Sigmoid colon (tissue), 7 donors: ENCODE measurements at places on chromosomes 1 and 21. TPM values are rescaled to one million over a fixed set of nuclear protein-coding genes. Genes with fewer than 3 reads are reported as not detected.

DNA sequence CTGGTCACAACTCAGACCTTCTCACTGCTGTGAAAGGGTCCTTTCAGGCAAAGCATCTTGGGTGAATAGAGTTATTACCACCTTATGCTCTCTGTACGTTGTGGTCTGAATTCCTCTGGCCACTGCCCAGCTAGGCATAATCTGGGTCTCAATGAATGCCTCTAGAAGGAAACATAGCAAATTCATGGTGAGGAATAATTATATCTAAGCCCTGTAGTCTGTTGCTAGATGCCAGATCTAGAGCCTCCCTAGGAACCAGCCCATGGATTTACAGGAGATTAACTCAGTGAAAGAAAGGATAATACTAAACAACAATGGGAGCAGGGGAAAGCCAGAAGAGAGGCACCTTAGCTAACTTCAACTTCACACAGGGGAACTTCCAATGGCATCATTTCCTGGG lies 2.4 kb upstream of the COL11A1 start:
- H3K27ac ChIP-seq, result no peak overlapping the region
- no peaks in the 10 kb centered on the region for H3K36me3 ChIP-seq
- no peak overlapping the region for H3K4me3 ChIP-seq
- H3K27me3 ChIP-seq, result no peaks in the 10 kb centered on the region
- H3K4me1 ChIP-seq, result peaks cover 31% of the 10 kb centered on the region
- DNase-seq, result no peak

GRCh38 chr1:119136401-119136800 lies 4.1 kb downstream of the WARS2 start:
- no peaks in the 10 kb centered on the region for H3K27me3 ChIP-seq
- no peaks in the 10 kb centered on the region for H3K36me3 ChIP-seq
- no peak for DNase-seq
- no peak overlapping the region for H3K4me3 ChIP-seq

The STIL gene
- 0.54 TPM for total RNA-seq

- H3K27ac ChIP-seq, result no peak overlapping the region
- H3K27me3 ChIP-seq, result no peaks in the 10 kb centered on the region
- H3K36me3 ChIP-seq, result no peaks in the 10 kb centered on the region
- H3K4me1 ChIP-seq, result no peaks in the 10 kb centered on the region
Measured at GRCh38 chr1:84972377-84972987, 24.4 kb downstream of the MCOLN2 start.

DNA sequence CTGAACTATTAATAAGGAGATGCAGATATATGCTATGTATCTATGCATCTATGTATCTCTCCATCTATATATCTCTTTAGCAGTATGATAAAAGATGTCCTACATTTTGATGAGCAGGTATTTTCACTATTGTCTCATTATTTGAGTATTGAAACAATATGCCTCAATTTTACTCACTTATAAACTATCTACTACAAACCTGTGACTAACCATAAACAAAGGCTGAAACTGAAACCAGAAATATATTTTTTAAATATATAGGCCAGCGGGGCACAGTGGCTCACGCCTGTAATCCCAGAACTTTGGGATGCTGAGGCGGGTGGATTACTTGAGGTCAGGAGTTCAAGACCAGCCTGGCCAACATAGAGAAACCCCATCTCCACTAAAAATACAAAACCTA lies 22.0 kb downstream of the EIF4G3 start:
- no peak for DNase-seq
- H3K4me1 ChIP-seq, result peaks cover 18% of the 10 kb centered on the region
- H3K27me3 ChIP-seq, result no peaks in the 10 kb centered on the region
- no peak overlapping the region for H3K27ac ChIP-seq

- H3K4me3 ChIP-seq, result peak overlapping the region; percentile 78
- no peaks in the 10 kb centered on the region for H3K36me3 ChIP-seq
- DNase-seq, result no peak
- H3K27me3 ChIP-seq, result no peaks in the 10 kb centered on the region
- peaks cover 46% of the 10 kb centered on the region for H3K4me1 ChIP-seq
Measured at GRCh38 chr1:42680921-42681683, 1.1 kb upstream of the YBX1 start.

DNA sequence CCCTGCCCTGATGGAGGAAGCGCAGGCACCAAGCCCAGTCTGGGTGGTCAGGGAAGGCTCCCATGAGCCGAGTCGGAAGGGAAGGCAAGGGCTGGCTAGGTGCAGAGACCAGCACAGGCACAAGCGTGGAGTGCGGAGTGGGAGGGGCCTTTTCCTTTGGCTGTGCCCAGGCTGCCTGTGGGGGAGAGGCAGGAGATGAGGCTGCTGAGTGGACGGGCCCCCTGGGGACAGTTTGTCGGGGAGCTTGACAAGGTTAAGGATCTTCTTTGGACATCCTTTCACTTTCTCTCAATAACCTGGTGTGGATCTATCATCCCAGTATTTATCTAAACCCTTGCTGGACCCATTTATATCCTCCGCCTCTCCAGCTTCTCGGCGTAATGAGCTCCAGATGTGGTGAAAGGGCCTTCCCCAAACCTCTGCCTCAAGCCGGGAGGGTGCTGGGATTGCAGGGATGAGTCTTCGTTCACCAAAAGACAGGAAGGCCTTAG lies 42.9 kb downstream of the EPHB2 start:
- no peak overlapping the region for H3K4me3 ChIP-seq
- H3K27me3 ChIP-seq, result no peaks in the 10 kb centered on the region
- peak; percentile 77 for DNase-seq
- no peak overlapping the region for H3K27ac ChIP-seq
- H3K36me3 ChIP-seq, result no peaks in the 10 kb centered on the region

The TEKT2 gene
- total RNA-seq, result not detected

GRCh38 chr1:162405800-162406199 lies 6.1 kb downstream of the SH2D1B start:
- no peak overlapping the region for H3K27ac ChIP-seq
- H3K4me3 ChIP-seq, result no peak overlapping the region
- no peaks in the 10 kb centered on the region for H3K36me3 ChIP-seq
- H3K27me3 ChIP-seq, result no peaks in the 10 kb centered on the region

DNA sequence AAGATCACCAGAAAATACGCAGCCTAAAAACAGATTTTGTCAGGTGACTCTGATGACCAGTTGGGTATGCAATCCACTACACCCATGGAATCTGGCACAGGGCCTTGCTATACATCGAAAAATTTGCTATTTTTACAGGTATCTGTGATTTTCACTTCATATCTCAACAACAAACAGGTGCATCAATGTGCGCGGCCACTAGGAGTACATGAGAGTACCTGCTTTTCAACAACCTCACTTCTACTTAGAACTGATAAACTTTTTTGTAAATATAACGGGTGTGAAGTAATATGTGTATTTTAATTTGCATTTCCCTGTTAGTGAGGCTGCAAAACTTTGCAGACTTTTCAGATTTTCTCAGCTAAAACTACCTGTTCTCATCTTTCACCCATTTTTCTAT lies 80.8 kb downstream of the SLC45A1 start:
- H3K4me1 ChIP-seq, result peaks cover 61% of the 10 kb centered on the region
- DNase-seq, result no peak
- peak overlapping the region; percentile 71 for H3K27ac ChIP-seq
- H3K36me3 ChIP-seq, result peaks cover 9% of the 10 kb centered on the region
- no peaks in the 10 kb centered on the region for H3K27me3 ChIP-seq
- H3K4me3 ChIP-seq, result no peak overlapping the region

DNA sequence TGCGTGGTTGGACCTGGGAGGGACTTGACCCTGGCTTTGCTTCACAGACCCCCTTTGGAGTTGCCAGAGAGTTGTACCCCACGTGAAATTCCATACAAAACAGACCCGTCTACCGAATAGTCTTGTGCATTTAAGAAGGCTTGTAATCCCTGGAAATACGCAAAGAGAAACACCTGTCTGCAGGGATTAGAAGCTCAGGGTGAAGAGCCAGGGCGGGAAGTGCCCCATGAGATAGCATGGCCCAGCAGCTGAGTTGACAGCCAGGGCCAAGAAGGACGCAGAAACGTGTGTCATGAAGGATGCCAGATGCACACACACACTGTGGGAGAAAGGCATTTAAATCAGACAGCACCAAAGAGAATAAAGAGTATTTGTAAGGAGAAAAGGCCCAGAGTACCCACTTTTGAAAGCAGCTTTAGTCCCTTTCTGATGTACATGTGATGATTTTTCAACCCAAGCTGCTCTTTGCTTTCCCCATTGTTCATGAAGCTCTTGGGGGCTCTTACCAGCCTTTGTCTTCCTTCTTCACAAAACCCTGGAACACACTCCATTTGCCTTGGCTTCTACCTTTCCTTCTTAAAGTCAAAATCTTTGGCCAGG lies 46.6 kb downstream of the PCP4 start:
- no peaks in the 10 kb centered on the region for H3K4me1 ChIP-seq
- no peaks in the 10 kb centered on the region for H3K36me3 ChIP-seq
- no peak for DNase-seq
- no peak overlapping the region for H3K4me3 ChIP-seq
- H3K27me3 ChIP-seq, result no peaks in the 10 kb centered on the region
- H3K27ac ChIP-seq, result no peak overlapping the region

- DNase-seq, result no peak
- no peaks in the 10 kb centered on the region for H3K36me3 ChIP-seq
- H3K4me1 ChIP-seq, result no peaks in the 10 kb centered on the region
- no peak overlapping the region for H3K4me3 ChIP-seq
- H3K27ac ChIP-seq, result no peak overlapping the region
Measured at GRCh38 chr1:47724432-47724999, 272.7 kb downstream of the TRABD2B start.

The NBPF1 gene
- 32.9 TPM for total RNA-seq

- H3K27me3 ChIP-seq, result no peaks in the 10 kb centered on the region
- no peaks in the 10 kb centered on the region for H3K4me1 ChIP-seq
- no peak overlapping the region for H3K4me3 ChIP-seq
- H3K36me3 ChIP-seq, result no peaks in the 10 kb centered on the region
- no peak overlapping the region for H3K27ac ChIP-seq
Measured at GRCh38 chr1:33377013-33377412, 53.9 kb downstream of the PHC2 start.

The PDC gene
- total RNA-seq, result not detected

GRCh38 chr1:178572604-178573003 lies 59.7 kb downstream of the TEX35 start:
- H3K36me3 ChIP-seq, result no peaks in the 10 kb centered on the region
- no peaks in the 10 kb centered on the region for H3K4me1 ChIP-seq
- no peak for DNase-seq
- no peak overlapping the region for H3K4me3 ChIP-seq
- no peaks in the 10 kb centered on the region for H3K27me3 ChIP-seq
- H3K27ac ChIP-seq, result no peak overlapping the region

- H3K27me3 ChIP-seq, result no peaks in the 10 kb centered on the region
- H3K4me1 ChIP-seq, result no peaks in the 10 kb centered on the region
Measured at GRCh38 chr1:177082855-177083693, 81.4 kb downstream of the ASTN1 start.

The TNNI3K gene
- total RNA-seq, result 6.7 TPM

GRCh38 chr1:231861541-231862481 lies 235.2 kb downstream of the DISC1 start:
- H3K4me3 ChIP-seq, result no peak overlapping the region
- H3K27me3 ChIP-seq, result no peaks in the 10 kb centered on the region
- H3K4me1 ChIP-seq, result peaks cover 22% of the 10 kb centered on the region
- no peak overlapping the region for H3K27ac ChIP-seq
- no peak for DNase-seq
- no peaks in the 10 kb centered on the region for H3K36me3 ChIP-seq

The RNU1-1 gene
- total RNA-seq, result under 0.01 TPM

- H3K27me3 ChIP-seq, result no peaks in the 10 kb centered on the region
- H3K4me1 ChIP-seq, result no peaks in the 10 kb centered on the region
- no peak overlapping the region for H3K4me3 ChIP-seq
Measured at GRCh38 chr1:70948396-70949017, 99.1 kb downstream of the PTGER3 start.

DNA sequence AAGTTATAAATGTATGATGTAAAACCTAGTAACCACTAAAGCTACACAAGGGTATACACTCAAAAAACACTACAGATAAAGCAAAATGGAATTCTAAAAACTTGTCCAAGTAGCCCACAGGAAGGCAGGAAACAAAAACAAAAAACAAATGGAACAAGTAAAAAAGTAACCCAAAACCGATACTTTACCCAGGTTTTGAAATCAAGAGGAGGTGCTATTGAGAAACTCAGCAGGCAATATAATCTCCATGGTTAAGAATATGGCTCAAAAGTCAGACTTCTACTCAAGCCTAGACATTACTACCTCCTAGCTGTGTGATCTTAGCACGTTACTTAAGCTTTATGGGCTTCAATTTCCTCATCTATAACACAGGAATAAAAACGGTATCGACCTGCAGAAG lies 13.3 kb downstream of the RBBP5 start:
- H3K27ac ChIP-seq, result no peak overlapping the region
- H3K4me3 ChIP-seq, result no peak overlapping the region
- no peak for DNase-seq
- H3K36me3 ChIP-seq, result peaks cover 23% of the 10 kb centered on the region
- no peaks in the 10 kb centered on the region for H3K4me1 ChIP-seq

The PRR9 gene
- total RNA-seq, result not detected

The SH2D1B gene
- total RNA-seq, result not detected

The ACTL8 gene
- total RNA-seq, result not detected

GRCh38 chr1:41023279-41023990 lies 1.9 kb upstream of the SLFNL1 start:
- no peak for DNase-seq
- H3K36me3 ChIP-seq, result peaks cover 44% of the 10 kb centered on the region
- H3K27me3 ChIP-seq, result no peaks in the 10 kb centered on the region
- no peak overlapping the region for H3K4me3 ChIP-seq

- H3K36me3 ChIP-seq, result no peaks in the 10 kb centered on the region
- no peak for DNase-seq
- no peaks in the 10 kb centered on the region for H3K27me3 ChIP-seq
- H3K4me3 ChIP-seq, result peak overlapping the region; percentile 70
- H3K27ac ChIP-seq, result peak overlapping the region; percentile 100
Measured at GRCh38 chr1:244836584-244836983, 1.1 kb downstream of the COX20 start.

- no peaks in the 10 kb centered on the region for H3K4me1 ChIP-seq
- no peaks in the 10 kb centered on the region for H3K36me3 ChIP-seq
- no peaks in the 10 kb centered on the region for H3K27me3 ChIP-seq
Measured at GRCh38 chr21:36754241-36754898, 55.5 kb downstream of the SIM2 start.

The SMG5 gene
- 49.1 TPM for total RNA-seq

GRCh38 chr1:54107131-54107530 lies 45.7 kb downstream of the CDCP2 start:
- no peak overlapping the region for H3K27ac ChIP-seq
- H3K36me3 ChIP-seq, result no peaks in the 10 kb centered on the region
- H3K27me3 ChIP-seq, result no peaks in the 10 kb centered on the region

DNA sequence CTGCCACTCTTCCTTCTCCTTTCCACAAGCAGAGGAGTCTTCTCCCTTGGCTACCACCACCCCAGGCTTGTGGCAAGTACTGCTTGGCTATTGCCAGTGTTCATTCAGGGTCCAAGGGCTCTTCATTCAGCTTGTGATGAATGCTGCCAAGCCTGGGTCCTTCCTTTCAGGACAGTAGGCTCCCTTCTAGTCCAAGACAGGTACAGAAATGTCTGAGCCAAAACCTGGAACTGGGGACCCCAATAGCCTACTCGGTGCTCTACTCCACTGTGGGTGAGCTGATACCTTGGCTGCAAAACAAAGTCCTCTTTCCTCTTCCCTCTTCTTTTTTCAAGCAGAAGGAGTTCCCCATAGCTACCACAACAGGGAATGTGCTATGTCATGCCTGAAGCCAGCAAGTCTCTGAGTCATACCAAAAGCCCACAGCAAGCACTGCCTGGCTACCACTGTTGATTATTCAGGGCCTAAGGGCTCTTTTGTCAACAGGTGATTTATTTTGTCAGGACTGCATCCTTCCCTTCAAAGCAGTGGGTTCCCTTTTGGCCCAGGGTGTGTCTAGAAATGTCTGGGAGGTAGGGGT lies 268.9 kb downstream of the HHAT start:
- no peaks in the 10 kb centered on the region for H3K36me3 ChIP-seq
- H3K27me3 ChIP-seq, result no peaks in the 10 kb centered on the region
- no peak overlapping the region for H3K4me3 ChIP-seq
- H3K4me1 ChIP-seq, result no peaks in the 10 kb centered on the region
- H3K27ac ChIP-seq, result no peak overlapping the region
